Dermis blood vessel endothelial cell (primary cell): ENCODE measurements at places on chromosomes 5 and 9.

DNA sequence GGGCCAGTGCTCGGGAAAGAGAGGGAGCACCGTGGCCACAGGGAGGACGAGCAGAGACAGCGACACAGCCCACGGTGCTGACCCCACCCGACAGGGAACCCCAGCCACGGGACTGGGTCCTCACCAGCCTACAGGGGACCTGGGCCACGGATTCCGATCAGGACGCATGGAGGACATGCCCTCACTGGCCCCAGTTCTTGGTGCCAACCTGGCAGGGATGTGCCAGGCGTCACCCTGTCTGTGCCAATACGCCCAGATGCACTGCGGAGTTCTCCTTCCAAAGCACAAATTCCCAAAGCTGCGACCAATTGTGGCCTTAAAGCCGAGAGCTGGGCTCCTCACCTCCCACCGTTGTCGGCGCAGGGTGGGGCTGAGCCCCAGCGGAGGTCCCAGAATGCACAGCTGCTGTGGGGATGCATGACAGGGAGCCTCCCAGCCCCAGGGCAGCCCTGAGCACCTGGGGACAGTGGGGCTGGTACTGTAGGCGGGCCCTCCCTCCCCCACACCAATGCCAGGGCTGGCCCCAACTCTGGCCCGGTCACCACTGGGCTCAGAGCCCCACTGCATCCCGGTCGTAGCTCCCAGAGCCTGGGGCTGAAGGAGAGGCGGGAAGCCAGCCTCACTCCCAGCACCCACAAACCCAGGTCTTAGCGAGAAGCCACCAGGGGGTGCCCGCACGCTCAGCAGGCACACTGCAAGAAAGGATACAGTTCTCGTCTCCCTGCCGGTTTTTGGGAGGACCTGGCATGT is 44.2 kb downstream of the NKD2 start:
- no peak for DNase-seq

- DNase-seq = no peak
Measured at GRCh38 chr9:128610897-128611296, 45.8 kb downstream of the DYNC2I2 start.

DNA sequence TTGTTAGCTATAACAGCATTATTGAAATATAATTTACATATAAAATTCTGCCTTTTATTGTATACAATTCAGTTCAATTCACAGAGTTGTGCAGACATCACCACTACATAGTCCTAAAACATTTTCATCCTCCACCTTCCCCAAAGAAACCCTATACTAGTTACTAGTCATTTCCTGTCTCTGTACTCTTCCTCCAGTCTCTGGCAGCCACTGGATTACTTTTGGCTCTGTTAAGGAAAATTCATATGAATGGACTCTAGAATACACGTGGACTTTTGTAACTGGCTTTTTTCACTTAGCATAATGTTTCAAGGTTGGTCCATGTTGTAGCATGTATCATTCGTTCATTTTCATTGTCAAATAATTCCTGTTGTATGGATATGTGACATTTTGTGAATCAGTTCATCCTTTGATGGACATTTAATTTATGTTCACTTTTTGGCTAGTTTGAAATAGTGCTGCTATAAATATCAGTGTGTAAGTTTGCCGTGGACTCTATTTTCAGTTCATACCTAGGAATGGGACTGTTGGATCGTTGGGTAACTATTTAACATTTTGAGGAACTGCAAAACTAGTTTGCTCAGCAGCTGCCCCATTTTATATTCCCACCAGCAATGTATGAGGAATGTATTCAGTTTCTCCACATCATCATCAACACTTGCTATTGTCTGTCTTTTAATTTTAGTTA is 9.7 kb downstream of the ICE1 start:
- peak; percentile 50 for DNase-seq

GRCh38 chr9:27457445-27457844 is 66.6 kb upstream of the IFNK start:
- no peak for DNase-seq

DNA sequence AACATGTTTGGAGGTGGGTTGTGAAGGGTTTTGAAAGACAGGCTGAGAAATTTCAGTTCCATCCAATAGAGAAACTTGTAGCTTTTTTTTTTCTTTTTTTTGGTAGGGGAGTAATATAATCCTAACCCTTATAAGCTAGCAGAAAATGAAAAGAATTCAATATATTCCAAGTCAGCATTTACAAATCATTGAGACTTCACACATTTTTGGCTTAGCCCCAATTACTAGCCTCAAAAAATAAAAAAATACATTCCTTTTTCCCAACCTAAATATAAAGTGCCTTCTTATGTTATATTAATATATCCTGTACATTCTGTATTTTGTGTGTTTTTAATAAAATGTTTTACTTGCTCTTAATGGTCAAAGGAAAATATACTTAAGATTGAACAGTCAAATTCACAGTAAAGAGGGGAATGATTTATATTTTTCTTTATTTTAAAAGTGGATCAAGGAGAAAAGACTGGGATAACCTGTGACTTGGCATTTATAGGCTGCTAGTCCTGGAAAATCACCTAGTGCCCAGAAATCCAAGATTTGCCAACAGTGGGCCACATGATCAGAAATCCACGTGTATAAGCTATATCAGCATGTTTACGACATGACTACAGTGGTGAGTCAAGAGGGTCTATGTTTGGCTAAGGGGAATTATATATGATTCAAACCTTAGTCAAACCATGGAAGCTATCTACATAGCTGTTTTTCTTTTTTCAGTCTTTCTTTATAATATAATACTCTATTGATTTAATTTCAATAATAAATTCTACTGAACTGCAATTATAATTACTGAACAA is 14.5 kb downstream of the HACD4 start:
- DNase-seq = no peak

GRCh38 chr5:84378961-84379360 is 5.7 kb downstream of the EDIL3 start:
- DNase-seq = no peak

GRCh38 chr5:116585227-116585626 is 10.6 kb upstream of the SEMA6A start:
- DNase-seq = no peak

DNA sequence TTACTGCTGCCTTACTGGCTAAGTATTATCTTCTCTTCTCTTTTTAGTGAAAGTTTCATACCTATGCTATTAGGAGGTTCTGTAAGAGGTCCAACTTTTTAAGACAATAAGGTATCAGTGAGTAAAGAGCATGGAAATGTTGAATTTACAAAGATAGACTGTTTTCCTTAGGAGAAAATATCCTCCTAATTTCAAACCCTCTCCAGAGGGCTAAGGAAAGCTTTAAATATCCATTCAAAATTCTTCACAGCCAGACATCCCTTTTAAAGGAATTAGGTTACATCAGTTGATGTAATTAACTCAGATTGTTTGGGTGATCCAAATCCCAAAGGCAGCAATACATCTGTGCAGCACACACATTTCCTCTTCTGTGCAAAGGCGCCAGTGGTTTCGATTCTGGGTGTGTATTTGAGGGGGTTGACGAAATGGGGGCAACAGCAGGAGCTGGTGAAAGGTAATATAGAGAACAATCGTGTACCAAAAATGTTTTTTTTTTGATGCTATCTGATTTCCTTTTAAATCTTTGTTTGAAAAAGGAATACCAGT is 273.8 kb upstream of the RPS23 start:
- DNase-seq = no peak

DNA sequence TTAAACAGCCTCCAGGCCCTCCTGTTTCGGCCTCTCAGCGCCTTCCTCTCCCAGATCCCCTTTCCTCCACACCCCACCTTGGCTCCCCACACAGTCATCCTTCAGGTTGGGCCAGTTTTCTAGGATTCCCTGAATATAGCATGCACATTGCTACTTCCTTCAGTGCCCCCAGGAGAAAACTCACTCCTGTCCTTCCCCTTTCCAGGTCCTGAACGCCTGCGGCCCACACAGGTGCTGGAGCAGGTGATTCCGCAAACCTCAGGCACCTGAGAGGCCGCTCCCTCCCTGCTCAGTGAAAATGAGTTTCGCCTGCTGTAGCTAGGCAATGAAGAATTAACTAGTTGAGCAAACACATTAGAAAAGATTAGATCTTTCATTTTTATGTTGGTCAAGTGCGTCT is 185.0 kb downstream of the MED10 start:
- DNase-seq = no peak

GRCh38 chr5:162288647-162289296 is 221.2 kb downstream of the GABRG2 start:
- DNase-seq = no peak

GRCh38 chr5:8953016-8953415 is 592.9 kb downstream of the SEMA5A start:
- DNase-seq = no peak

DNA sequence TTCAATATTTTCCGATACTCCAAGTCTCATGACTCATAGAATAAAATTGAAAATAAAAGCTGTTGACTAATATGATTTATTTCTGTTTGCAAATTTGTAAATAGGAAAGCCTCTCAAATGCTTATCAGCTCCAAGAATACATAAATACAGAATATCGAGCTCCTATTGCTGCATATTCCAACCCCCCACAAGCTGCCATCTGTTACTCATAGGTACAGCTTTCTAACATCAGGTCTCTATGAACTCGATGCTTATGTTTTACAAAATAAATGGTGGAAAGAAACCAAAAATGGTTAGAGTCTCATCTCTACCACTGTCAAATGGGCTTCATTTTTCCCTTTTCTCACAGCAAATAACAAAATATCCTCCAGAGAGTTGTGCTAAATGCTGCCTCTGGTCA is 631.6 kb upstream of the CDH18 start:
- no peak for DNase-seq

GRCh38 chr9:17294822-17295624 is 160.2 kb downstream of the CNTLN start:
- DNase-seq = no peak

GRCh38 chr9:132192728-132193127 is 30.9 kb downstream of the NTNG2 start:
- peak; percentile 33 for DNase-seq

- DNase-seq = no peak
Measured at GRCh38 chr5:107361945-107362344, 308.8 kb downstream of the EFNA5 start.

DNA sequence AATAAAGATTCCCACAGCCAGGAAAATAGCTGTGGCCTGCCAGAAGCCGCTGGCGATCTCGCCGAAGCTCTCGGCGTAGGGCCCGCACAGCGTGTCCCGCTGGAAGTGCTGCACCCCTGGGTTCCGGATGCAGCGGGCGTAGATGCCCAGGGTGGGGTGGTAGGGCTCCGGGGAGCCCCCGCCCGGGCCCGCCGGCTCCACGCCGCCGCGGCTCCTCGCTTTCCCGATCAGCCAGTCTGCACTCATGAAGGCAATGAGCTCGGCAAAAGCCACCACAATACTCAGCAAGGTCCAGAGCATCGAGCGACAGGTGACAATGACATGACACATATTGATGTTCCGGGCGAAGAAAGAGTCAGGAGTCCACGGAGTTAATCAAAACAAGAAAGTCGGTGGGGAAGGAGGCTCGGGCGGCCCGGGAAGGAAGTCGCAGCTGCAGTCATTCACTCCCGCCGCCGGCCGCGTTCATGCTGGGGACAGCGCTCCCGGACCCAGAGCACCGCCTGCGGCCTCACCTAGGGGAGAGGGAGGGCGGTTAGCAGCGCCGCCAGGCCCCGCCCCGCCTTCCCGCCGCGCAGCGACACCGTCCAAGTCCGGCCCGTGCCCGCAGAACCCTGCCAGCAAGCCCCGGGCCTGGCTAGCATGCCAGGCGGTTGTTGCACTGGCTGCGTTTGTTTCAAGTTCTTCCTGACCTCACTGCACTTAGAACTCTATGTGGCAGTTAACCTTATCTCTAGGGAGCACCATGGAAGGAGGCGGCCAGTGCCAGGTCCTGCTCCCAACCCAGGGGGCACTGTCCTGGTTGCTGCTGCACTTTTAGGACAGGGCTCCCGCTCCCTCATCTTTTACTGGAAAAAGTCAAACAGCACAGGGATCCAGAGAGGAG is 138.4 kb downstream of the LHFPL2 start:
- peak; percentile 54 for DNase-seq

DNA sequence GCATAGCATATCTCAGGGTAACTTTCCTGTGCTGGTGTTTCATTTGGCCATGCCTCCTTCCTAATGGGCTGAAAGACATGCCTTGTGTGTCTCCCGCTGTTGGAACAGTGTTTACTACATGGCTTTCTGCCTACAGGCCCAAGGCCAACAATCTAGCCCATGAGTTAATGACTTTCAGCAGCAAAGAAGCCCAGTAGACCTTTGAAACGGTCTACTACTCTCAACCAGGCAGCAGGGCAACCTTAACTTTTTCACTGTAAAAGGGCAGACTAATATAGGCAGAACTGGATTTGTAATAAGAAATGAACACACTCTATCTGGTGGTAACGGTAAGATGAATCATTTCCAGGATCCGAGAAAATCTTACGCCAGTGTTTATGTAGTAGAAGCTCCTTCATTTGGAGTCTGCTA is 21.0 kb downstream of the C5orf15 start:
- no peak for DNase-seq

DNA sequence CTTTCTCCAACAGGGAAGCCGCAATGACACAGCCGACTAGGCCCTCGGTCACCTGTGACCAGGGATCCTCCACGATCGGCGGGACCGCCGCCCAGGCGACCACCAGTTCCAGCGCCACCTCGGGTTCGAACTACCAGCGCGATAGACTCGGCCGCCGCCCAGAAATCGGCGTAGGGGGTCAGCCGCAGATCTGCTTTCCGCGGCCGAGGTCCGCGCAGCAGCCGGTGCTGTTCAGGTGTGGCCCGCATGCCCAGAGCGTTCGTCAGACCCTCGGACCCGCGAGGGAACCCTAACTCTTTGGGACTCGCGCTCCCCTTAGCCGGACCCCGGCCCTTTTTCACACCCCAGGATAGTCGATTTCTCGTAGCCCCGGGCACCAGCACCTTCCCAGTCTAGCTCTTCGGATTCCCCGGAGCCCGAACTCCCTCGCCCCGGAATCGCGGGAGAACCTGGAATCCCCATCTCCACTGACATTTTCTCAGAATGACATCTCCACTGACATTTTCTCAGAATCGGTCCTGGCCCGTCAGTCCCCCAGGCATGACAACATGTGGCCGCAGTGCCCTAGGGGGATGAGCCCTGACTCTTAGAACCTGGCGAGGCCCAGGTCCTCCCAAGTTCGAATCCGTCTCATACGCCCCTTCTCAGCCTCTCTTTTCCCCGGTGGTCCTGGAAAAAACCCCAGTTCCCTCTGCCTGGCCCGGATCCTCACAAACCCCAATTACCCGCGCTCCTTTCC is 428 bp downstream of the C5orf52 start:
- DNase-seq = no peak

- peak; percentile 87 for DNase-seq
Measured at GRCh38 chr5:43039471-43040286, 440 bp downstream of the ANXA2R start.

DNA sequence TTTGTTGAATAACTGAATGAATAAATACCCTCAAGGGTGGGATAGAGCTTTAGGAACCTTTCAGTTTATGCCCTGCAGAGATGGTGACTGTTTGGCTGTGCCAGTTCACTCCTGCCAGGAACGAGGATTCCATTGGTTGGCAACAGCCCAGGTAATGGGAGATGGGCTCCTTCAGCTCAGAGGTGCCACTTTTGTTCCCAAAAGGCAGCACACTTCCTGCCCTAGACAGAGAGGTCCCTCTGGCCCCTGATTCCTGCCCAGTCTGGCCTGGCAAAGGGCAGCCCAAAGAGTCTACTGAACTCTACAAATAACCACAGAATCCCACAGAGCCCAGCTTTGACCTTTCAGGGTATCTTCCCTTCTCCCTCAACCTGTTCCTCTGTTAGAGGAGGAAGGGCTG is 1.6 kb downstream of the C9orf152 start:
- no peak for DNase-seq

GRCh38 chr9:133184971-133185370 is 21.3 kb upstream of the GBGT1 start:
- peak; percentile 83 for DNase-seq

GRCh38 chr9:35680331-35681105 is 6.8 kb downstream of the CA9 start:
- DNase-seq = no peak
